ENCODE measurements at places on chromosomes 1 and 21.

DNA sequence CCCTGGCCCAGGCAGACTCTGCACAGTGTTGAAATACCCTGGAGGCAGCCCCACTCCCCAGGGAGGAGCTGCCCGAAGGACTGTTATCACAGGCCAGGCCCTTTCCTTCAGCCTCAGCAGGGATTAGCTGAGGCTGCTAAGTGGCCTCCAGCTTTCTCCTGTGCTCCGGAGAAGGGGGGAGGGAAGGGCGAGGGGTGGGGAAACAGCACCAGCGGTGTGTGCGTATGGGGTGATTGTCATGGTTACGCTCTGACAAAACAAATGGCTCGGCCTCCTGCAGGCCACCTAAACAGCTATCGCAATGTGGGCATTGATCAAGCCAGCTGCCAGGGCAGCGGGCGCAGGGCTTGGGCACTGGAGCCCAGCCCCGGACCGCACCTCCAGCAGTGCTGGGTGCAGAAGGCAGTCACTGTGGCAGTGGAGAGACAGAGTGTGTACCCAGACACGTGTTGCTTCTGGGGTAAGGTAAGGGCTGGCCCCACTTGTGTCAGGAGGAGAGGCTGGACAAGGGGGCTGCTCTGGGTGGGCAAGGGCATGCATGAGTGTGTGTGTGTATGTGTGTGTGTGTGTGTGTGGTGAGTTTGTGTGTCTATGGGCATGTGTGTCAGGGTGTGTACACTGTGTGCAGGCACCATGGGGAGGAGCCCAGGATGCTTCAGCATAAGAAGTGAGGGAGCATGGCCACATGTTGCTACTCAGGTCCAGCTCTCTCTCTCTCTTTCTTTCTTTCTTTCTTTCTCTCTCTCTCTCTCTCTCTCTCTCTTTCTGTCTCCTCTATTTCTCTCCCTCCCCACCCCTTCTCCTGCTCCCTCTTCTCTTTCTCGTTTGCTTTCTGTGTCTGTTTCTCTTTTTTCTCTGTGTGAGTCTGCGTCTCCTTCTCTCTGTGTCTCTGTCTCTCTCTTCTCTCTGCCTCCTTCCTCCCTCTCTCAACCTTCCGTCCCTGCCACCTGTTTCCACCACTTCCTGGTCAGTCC lies at the start of gene VWA5B1:
TSS of gene VWA5B1 (plus strand) at position 252 of the 974 bp plus-strand sequence. CDS start 19,727 bp downstream, outside the sequence.
- DNase-seq = no peak

GRCh38 chr1:198934901-198935305 lies 296.1 kb downstream of the PTPRC start:
- peak; percentile 78 for DNase-seq

DNA sequence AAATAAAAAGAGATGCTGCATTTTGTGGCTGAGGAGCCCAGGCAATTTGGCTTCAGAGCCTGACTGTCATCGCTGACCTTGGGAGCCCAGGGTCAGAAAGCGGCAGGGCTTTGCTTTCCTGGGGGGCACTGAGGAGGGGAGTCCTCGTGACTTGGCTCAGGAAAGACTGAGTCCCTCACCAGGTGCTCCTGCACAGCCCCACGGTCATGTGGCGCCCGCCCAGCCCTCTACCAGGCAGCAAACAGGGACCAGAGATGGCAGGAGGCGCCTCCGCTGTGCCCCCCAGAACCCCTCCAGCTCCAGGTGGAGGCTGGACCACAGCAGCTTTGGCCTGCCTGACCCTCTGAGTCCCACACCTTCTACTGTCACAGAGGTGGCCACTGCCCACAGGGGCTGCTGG lies 13.2 kb downstream of the EFHD2 start:
- no peak for DNase-seq

- DNase-seq = no peak
Measured at GRCh38 chr1:170086399-170087032, 12.0 kb upstream of the KIFAP3 start.

- no peak for DNase-seq
Measured at GRCh38 chr1:247060771-247061170, 17.8 kb downstream of the ZNF670 start.

GRCh38 chr1:155293086-155293749 lies 8.0 kb downstream of the PKLR start:
- DNase-seq = no peak

- no peak for DNase-seq
Measured at GRCh38 chr1:241776911-241777310, 71.1 kb upstream of the EXO1 start.

DNA sequence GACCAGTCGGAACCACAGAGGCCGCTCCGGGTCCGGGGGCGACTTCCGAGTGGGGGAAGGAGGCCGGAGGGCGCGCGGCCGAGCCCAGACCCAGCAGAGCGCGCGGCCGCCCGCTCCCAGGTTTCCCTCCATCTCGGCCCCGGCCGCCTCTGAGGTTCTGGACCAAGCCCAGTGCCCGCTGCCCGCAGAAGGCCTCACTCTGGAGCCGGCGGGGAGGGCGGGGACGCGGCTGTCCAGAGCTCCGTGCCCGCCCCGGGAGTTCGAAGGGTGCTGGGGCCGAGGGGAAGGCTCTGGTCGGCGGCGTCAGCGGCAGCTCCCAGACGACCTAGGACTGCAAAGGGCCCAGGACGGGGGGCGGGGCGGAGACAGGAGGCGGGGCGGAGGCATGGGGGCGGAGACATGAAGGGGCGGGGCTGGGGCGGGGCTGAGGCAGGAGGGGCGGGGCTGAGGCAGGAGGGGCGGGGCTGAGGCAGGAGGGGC lies 48.0 kb upstream of the SLC19A1 start:
- no peak for DNase-seq

DNA sequence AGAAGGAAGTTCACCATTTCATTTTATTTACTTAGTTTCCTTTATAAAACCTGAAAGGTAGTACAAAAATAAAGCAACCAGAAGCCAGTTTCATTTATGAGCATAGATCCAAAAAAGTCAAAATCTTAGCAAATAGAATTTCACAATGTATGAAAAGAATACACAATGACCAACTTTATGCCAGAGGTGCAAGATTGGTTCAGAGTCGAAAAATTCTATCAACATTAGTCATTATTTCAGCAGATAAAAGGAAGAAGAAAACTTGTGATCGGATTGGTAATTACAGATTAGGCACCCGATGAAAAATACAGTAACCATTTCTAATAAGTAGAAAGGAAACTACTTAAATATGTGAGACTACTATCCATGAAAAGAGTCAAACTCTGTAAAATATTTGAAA lies 89.1 kb downstream of the ITSN1 start:
- no peak for DNase-seq

DNA sequence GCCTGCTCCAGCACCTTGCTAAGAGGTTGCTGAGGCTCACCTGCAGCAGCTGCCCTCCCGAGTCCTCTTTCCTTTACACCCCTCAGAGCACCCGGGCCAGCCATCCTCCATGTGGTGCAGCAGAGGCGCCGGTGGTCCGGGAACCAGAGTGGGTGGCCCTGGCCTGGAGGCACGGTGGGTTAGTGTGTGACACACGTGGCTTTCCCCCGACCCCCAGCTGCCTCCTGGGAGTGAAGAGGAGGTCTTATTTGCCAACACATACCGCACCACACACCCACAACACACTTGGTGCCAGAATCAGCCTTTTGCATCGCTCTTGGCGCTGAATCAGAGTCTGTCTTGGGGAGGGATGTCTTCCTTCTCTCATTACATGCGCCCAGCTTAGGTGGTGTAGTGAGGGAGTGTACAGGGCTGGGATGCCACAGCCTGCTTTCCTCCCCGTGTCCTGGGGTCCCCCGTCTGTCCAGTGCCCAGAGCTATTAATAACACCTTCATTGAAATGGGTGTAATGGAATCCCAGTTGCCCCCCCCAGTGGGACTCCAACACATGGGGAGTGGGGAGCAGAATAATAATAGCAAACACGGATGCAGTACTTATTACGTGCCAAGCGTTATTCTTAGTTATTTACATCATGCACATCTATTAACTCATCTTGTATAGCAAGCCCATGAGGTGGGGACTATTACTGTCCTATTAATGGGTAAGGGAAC lies 38.2 kb downstream of the MAPKAPK2 start:
- no peak for DNase-seq

DNA sequence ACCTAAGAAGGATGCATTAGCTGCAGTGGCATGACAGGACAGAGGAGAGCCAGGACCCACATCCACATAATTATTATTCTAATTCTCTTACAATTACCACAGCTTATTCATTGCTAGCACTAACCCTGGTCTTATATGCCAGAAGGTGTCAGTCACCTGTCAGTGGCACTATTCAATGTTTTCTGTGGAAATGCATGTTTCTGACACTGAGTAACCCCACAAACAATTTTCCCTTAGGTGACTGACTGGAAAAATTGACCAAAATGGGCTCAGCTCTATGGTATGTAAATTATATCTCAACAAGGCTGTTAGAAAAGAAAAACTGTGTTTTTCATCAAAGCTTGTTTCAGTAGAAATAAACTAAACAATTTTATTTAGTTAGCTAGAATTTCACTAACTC lies 117.9 kb upstream of the KRTAP19-8 start:
- DNase-seq = no peak

DNA sequence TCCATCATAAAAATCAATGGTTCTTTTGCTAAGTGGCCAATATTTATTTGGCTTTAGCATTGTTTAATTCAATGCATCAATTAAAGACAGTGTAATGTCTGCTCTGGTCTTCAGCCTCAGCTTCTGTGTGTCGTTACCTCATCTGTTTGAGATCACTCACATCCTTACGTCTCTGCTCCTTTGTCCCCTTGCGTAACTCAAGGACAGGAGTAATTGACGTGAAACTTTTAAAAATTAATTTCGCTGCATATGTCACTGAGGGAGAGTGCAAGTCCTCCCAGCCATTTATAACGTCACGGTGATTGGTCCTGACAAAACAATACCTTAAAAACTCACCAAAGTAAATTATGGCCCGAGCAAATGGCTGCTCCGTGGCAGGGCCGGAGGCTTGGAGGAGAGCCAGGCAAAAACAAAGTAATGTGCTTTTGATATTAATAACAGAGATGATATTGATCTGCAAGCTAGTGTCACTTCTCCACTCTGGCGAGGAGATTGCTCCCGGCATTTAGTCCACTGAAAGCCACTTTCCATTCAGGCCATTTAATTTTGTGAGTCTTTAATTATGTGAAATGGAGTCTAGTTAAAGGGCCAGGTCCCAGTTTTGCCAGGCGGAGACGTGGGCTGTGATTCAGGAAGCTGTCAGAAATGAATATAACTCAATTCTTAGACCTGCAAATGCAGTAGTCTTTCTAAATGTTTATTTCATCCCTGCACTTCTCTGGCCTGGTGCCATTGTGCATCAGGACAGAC lies 150.9 kb upstream of the POU3F1 start:
- DNase-seq = no peak

DNA sequence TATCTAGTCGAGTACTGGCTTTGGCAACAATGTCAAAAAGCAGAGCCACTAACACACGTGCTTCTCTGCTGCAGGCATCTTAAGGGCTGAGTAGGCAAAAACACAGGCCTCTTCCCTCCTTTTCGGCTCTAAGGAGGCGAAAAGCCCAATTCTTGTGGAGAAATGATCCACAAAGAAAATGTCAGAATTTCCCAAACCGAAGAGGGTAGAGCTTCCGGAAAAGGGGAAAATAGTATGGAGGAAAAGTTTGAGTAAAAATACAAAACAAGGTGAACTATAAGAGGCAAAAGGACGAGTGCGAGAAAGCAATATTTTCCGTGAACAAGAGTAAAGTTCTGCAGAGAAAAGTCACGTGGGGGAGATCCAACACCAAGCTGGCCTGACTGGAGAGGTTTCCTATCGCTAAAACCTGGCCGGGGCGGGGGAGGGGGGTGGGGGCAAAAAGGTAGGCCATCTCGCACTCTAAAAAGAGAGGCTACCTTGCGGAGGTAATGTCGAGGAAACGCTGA lies 551 bp downstream of the ZRANB2 start:
- DNase-seq = peak; percentile 67

- DNase-seq = no peak
Measured at GRCh38 chr1:109263234-109263596, 13.9 kb downstream of the CELSR2 start.

GRCh38 chr21:36087362-36088138 lies 17.7 kb downstream of the CBR1 start:
- DNase-seq = peak; percentile 48

DNA sequence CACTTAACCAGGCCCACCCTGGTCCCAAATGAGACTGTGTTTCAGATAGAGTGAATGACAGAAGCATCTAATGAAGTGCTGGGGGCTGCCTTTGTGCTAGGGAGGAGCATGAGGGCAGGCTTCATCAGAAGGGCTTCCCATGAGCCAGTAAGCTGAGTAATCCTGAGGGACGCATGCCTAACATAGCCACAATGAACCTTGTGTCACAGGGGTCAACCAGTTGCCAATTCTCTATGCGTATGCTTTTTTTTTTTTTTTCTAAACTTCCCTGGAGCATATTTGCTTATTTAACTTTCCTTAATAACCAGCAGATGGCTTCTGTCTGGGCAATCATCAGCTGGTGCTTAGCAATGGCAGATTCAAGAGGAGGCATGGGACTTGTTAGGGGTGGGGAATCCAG lies 25.5 kb upstream of the CYP2J2 start:
- no peak for DNase-seq

DNA sequence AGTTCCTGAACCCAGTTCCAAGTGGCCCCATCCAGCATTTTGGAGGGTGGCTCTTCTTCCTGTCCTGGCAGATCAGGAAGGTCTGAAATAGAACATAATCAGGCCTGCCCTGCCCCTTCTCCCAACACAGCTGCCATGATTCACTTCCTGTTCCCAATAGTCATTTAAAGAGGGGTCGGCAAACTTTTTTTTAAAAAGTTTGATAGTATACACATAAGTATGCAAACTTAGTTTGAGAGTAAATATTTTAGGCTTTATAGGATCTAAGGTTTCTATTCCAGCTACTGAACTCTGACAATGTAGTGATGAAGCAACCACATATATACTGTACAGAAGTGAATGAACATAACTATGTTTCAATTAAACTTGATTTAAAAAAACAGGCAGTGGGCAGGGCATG lies 66.4 kb downstream of the LUZP1 start:
- DNase-seq = no peak

DNA sequence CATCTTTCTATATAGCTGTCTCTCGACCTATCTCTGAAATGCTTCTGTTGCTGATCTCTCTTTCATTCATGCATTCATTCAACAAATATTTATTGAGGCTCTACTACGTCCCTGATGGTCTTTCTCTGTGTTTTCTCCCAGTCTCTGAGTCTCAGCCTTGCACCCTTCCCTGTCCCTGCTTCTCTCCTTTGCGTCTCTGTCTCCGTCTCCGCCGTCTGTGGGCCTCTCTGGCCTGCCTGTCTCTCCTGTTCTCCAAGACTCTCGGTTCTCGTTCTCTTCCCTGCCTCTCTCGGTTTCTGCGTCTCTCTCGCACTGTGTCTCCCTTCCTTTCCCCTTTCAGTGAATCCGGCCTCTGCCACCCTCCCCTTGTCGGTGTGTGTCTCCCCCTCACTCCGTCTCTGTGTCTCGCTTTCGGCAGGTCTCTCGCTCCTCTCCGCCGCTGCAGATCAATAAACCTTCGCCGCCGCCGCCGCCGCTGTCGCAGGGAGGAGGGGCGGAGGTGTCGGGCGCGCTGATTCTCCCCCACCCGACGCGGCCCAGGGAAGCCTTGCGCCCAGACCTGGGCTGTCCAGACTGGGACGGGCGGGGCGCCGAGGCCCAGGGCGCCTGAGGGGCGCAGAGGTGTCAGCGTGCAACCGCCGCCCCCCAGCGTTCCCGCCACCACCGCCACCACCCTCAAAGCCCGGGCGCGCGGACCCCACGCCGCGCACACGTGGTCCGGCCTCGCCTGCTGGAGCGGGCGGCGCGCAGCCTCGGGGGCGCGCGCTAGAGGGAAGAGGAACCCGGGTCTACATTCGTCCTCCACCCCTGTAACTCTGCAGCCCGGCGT lies 3.0 kb downstream of the EFNA3 start:
- DNase-seq = no peak
